Stimulated activated CD4-positive, alpha-beta T cell treated with anti-CD3 and anti-CD28 coated beads, Interleukin-2, amount 100 ng/mL, for 48 hours (primary cell): ENCODE measurements at places on chromosomes 12 and 14.

DNA sequence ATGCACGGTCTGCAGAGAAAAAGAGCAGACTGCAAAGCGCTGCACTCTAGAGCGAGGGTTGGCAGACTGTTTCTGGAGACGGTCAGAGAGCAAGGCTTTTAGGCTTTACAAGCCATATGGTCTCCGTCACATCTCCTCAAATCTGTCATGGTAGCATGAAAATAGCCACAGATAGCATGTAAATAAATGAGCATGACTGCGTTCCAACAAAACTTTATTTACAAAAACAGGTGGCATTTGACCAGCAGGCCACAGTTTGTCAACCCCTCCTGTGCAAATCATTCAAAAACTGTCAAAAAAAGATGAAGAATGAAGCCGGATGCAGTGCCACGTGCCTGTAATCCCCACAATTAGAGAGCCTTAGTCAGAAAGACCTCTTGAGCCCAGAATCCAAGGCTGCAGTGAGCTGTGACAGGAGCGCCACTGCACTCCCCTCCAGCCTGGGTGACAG, 18.9 kb downstream of the SYNE3 start:
- no peak for DNase-seq

DNA sequence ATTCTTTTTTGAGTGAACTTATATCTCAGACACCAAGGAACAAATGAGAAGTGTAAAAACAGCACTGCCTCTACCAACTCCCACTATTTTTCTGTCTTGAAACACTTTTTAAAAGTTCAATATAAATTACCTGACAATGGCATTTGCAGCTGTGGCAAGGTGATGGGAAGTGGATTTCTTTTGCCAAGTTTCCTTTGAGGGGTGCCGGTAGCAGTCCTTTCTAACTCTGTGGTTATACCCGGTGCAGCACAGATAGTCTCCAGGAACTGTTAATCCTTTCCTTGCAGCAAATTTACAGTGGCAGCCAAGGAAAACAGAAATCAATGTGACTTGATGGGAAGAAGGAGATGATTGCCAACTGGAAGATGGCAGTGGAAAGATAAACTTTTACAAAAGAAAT, 243.7 kb downstream of the BCAT1 start:
- DNase-seq: no peak

GRCh38 chr12:124379938-124380754, 85.3 kb downstream of the RFLNA start:
- DNase-seq: no peak

DNA sequence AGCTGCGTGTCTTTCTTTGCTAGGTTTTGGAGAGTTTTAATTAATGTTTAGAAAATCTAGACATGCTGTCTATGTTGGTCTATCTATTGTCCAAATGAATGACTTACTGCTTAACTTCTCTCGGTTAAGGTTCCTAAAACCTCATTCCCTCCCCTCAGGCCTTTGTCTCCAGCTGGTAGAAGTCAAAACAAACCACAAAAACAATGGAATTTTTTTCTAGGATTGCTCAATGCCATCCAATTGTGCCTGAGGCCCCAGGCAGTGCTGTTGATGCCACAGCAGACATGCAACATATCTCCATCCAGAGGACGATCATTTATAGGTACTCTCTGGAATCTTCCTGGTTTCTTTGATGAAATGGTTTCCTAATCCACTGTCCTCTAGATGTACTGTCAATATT, 448.2 kb upstream of the TBX3 start:
- no peak for DNase-seq

GRCh38 chr14:101193845-101194372, 290.4 kb upstream of the RTL1 start:
- no peak for DNase-seq

DNA sequence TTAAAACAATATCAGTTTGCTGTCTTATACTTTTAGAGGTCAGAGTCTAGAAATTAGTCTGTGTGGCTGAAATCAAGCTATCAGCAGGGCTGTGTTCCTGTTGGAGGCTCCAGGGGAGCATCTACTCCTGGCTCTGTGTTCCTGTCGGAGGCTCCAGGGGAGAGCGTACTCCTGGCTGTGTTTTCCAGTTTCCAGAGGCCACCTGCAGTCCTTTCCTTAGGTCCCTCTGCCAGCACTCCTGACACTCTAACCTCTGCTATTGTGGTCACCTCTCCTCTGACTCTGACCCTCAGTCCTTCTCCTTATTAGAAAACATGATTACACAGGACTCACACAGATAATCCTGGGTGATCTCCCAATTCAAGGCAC, 1140.7 kb upstream of the TMEM132C start:
- no peak for DNase-seq

- no peak for DNase-seq
Measured at GRCh38 chr12:80173083-80173864, 73.9 kb downstream of the OTOGL start.

- DNase-seq: no peak
Measured at GRCh38 chr12:31369712-31370521, 44.0 kb upstream of the SINHCAF start.

DNA sequence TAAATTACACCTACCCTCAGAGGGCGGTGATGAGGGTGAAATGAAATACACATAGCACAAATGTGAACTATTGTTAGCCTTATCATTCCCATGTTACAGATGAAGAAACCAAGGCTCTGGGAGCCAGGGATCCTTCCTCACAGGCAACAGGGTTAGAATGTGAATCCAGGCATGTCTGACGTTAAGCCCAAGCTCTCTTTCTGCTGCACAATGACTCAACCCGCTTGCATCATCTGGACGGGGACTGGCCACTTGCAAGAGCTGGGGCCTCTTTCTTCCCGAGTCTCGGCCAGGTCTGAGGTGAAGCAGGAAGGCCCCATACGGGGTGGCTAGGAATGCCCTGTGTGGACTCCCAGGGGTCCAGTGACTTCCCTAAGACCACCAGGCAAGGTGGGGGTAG, 105.2 kb downstream of the RBM19 start:
- DNase-seq: no peak

- DNase-seq: no peak
Measured at GRCh38 chr14:97564334-97564733, 767.2 kb downstream of the VRK1 start.

- DNase-seq: no peak
Measured at GRCh38 chr12:116406529-116406928, 129.0 kb upstream of the MED13L start.

GRCh38 chr12:76545486-76545885, 14.1 kb downstream of the OSBPL8 start:
- DNase-seq: no peak

GRCh38 chr14:100559455-100559854, 27.8 kb downstream of the BEGAIN start:
- no peak for DNase-seq

GRCh38 chr12:130220706-130221100, 58.4 kb downstream of the FZD10 start:
- no peak for DNase-seq

DNA sequence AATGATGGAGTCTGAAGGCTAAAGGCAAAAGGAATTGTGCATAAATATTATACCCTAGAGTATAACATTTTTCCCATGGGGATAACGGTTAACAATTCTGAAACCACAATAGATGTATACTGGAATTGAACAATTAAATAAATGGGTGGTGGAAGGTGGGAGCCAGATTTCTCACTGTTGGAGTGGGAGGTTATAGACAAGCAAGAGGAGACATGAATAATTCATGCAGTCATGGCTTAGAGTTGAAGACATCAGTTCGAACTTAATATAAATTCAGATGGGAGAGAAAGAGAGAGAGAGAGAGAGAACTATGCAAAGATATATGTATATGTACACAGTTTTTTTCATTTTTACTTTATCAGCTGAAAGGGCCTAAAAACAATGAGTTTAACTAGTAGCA, 523.9 kb downstream of the FOXG1 start:
- no peak for DNase-seq

DNA sequence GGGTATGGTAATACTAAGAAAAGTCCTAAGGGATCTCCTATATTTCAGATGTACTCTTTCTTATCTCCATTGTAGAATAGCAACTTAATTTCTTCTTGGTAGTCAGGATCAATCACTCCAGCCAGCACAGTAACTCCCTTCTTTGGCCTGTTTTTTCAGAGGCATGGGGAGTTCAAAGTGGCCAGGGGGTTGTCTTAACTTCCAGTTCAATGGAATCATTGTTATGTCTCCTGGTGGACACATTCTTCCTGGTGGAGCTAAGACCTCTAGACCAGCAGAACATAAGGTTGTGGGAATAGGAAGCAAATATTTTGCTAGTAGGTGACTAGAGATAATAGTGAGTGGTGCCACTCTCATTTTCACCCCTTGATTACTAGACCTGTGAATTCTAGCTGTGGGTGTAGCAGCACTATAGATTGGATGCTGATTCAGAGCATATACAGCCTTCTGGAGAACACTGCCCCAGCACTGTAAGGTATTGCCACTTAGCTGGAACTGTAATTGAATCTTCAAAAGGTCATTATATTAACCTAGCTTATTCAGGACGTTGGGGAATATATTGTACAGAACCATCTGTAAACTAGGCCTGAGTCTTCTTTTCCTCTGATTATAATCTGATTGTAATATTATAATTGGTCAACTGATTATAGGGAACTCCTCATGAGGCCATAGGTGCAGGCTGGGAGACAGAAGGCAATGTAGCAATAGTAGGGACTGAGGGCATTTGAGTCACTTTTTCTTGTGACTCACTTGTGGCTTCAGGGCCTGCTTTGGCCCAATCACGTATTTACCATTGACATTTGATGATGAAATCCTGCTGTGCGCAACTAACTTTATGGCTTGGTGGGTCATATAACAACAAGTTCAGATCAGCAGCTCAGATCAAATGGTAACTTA, 60.2 kb upstream of the ATP2B1 start:
- no peak for DNase-seq

DNA sequence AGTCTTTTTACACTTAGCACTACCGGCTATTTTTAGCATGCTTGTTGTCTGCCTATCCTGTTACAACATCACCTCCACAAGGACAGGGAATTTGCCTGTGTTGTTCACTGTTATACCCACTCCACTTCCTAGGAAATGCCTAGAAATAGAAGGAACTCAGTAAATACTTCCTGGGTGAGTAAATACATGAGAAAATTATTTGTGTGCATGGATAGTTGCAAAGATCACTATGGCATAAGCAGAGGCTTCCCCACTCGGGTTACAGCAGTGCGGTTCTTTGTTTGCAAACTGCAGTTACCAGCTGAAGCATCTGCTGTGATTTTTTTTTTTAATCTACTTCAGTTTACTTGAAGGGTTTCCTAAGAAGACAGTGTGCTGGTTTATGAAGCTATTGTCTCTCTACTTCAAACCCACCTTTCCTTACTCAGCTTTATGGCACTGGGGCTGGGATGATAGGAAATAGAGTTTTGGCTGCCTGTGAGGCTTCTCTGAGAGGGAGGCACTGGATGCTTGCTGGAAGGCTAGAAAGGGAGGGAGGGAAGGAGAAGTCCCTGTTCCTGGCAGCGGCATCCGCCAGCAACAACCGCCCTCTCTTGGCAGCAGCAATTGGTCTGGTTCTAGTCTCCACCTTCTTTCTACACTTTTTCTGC, 29.0 kb downstream of the PDE6H start:
- no peak for DNase-seq

- DNase-seq: no peak
Measured at GRCh38 chr14:100601914-100602313, 14.7 kb upstream of the BEGAIN start.

DNA sequence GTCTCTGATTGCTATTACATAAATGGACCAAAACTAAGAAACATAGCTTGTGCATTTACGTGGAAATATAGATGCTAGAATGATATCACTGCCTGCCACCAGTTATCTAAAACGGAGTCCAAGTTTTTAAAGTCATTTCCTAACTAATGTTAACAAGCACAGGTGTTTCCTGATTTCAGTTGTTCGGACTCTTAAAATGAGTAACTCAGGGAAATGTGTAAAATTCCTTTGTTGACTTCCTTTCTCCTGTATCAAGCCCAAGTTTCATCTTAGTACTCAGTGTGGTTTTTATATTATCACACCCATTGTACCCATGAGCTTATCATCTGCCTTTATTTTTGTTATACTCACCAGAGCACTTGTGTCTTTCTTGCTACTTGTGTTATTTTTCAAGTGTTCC, 13.2 kb upstream of the PRKCH start:
- no peak for DNase-seq

DNA sequence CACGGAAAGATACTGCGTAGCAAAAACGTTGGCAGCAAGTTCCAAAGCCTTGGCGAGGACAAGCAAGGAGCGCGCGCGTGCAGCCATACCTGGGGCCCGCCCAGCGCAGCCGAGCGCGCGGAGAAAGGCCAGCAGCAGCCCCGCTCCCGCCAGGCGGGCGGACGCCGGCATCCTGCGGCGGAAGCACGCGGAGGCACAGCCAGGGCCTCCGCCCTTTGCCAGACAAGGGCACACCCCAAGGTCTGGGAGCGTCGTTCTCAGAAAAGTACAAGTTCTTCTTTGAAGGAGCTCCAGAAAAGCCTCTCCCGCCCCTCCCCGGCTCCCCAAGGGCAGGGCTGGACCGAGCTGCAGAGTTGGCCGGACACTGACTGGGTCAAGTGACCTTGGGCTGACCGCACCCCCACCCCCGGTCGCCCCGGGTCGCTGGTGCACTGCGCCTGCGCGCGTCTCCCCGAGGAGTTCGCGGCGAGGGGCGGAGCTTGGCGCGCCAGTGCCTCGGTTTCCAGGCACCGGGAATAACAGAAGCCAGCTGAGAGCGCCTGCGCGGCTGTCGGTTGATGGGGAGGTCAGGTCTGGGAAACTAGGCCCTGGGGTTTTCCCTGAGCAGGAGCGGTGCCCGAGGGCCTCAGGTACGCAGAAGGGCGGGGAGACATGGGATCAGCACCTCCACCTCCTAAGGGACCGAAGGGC, at the start of gene ZC2HC1C:
Gene ZC2HC1C (plus strand): TSS at position 521 of the 690 bp plus-strand sequence. CDS start 933 bp downstream, outside the sequence.
- peak; percentile 64 for DNase-seq

- no peak for DNase-seq
Measured at GRCh38 chr12:127270193-127270592, 996.8 kb upstream of the TMEM132C start.

- DNase-seq: peak; percentile 28
Measured at GRCh38 chr14:50736932-50737419, 68.9 kb upstream of the SAV1 start.

- no peak for DNase-seq
Measured at GRCh38 chr14:67449096-67449495, 37.1 kb upstream of the PLEK2 start.

DNA sequence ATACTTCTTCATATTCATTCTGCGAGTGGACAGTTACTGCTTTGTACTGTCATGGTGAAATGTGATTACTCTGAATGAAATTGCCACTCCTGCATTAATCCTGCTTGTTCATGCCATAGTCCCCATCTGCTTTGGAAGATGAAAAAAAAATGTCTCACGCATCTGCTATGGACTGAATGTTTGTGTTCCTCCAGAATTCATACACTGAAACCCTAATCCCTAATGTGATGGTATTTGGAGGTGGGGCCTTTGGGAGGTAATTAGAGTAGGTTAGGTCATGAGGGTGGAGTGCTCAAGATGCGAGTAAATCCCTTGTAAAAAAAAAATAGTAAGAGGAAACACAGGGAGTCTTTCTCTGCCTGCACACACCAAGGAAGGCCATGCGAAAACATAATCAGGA, 427.2 kb downstream of the TMTC2 start:
- DNase-seq: no peak
